ENCODE measurements at places on chromosomes 6 and 20.

DNA sequence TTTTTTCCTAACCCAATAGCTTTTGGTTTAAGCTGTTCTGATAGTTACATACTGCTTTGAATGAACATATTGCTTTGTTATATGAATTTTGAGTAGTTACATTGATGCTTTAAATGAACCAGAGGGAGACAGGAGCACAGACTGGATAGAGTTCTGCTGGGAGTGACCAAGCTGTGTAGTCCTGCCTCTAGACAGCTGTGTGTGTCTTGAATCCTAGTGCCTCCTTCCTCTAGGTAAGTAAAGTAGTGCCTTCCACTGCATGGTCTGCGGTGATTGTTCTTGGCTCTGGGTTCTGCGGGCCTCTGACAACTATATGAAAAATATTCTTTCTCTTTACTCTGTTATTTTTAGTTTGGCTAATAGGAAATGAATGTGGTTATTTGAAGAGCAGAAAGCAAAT lies 46.0 kb upstream of the ADGRG6 start:
- DNase-seq, result no peak

DNA sequence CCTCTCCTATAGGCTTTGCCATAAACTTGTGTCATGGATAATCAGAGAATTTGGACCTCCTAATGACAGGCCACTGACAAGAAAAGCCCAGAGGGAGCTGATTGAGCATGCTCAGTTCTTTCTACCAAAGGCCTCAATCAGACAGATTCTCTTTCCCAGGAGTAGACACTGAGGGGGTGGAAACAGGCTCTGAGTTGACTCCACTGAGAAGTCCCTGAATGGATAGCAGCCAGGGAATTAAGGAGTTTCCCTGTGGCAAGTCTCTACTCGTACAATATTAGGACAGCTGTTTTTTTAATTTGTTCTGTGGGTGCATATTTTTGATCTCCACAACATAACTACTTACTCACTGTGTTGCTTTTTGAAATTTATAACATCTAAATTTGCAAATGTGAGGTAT lies 63.3 kb downstream of the SLC16A10 start:
- DNase-seq, result no peak

DNA sequence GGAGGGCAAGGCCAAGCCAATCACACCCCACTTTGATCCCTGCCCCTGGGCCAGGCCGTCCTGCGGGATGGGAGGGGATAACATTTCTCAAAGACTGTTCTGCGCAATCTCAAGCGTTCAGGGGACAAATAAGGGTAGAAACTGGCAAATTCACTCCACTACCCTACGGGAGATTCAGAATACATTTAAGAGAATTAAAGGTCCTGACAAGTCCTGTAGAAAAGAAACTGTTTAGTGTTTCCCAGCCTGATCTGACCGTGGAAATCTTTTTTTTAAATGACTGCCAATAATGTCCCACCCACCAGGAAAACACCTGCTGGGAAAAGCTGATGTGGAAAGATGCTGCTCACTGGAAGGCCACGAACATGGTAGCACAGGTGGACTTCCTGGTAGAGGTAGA lies 140.6 kb upstream of the RNF24 start:
- no peak for DNase-seq

DNA sequence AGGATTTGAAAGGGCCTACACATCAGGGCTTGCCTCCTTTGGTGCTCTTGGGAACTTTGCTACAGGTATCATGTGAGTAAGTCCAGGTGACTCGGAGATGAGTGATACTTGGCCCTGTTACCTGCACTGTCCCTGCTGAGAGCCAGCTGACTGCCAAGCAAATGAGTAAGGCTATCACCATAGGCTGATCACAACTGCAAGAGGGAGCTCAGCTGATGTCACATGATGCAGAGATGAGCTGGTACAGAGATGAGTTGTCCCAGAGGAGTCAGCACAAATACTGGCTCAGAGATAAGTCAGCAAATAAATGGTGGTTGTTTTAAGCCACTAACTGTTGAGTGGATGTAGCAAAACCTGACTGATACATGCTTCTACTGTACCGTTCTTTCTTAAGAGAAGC lies 41.4 kb downstream of the LAMP5 start:
- DNase-seq, result no peak

- no peak for DNase-seq
These were observed 695.2 kb downstream of the PHF3 start for GRCh38 chr6:64330694-64331307.

- DNase-seq, result no peak
These were observed 12.0 kb downstream of the ZFP64 start for GRCh38 chr20:52179331-52180179.

DNA sequence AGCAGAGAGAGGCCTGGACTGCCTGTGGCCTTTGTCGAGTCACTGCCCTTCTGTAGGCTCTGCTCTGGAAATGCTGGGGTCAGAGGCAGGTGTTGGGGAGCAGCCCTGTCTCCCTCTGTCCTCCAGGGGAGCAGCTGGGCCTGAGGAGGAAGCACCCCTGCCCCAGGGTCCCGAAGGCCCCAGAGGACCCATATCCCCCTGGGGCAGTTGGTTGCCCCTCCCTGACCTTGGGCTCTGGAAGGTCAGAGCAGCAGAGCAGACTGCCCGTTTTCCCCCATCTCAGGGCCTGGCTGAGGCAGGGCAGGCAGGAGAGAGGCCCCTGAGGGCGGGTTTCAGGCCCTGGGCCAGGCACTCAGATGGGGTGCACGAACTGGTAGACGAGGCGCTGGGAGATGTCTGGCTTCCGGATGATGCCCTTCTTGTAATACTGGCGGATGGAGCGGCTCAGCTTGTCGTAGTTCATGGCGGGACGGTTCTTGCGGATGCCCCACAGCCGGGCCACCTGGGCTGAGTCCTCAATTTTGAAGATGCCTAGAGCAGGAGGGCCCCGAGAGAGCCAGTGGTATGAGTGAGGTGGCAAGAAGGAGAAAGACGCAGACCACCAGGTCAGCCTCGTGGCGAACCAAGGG lies 18.1 kb downstream of the SPDEF start:
- DNase-seq, result no peak

DNA sequence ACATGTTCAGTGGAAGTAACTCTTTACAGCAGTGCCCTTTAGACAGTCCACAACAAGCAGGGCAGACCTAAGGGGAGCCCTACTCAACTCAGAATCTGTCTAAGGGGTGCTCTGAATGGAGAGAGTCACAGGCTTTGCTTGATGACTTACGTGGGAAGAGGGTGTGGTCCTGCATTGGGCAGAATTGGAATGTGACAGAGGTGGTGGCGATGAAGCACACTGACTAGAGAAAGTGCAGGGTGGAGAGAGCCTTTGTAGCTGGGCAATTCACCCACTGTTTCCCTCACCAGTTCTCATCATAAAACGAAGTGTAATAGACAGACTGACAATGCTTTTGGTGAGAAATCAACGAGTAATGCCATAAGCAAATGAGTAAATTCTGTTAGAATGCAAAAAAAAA lies 11.2 kb downstream of the TP53INP2 start:
- DNase-seq, result no peak

GRCh38 chr20:328975-329695 lies 3.8 kb downstream of the SOX12 start:
- DNase-seq, result no peak

DNA sequence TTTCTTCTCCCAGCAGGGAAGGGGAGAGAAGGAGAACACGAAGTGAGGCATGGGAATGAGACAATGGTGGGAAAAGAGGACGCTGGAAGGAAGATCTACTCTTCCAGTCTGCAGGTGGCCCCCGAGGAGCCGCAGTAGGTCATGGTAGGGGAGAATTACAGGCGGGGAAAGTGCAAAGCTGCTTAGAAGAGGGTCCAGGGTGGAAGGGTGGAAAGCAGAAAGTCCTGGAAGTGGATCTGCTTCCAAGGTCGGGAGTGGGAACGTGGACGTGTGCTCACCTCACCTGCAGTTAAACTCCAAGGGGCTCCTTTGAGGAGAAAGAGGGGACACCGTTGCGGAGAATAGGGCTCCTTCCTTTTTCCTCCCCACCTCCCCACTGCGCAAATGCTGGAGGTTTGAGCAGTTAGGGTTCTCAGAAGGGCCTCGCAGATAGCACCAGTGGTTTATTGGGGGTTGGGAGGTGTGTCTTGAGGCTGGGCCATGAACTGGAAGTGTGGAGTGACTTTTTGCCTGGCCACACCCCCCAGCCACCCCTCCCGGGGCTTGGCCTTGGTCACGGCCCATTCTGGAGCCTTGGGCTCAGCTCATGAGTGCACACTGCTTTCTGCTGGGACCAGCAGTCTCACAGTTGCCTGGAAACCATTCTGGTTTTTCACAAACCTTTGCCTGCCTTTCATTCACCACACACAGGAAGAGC lies 100.4 kb upstream of the MLN start:
- no peak for DNase-seq

GRCh38 chr6:34476921-34477320 lies 11.0 kb downstream of the PACSIN1 start:
- DNase-seq, result no peak

- DNase-seq, result no peak
These were observed 23.6 kb downstream of the CDC5L start for GRCh38 chr6:44411141-44411540.

DNA sequence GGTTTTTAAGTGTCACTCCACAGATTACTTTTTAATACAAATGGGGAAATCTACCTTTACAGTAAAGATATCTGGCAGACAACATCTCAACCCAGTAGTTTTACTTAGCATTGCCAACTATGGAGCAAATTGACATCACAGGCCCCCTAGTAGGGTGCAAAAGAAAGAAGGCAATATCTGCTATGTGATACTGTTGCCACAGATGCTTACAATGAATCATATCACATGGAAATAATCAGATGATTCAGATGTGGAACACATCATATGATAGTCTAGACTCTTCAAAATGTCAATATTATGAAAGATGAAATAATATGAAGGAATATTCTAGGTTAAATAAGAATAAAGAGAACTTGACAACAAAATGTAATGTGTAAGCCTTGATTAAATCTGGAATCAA lies 322.5 kb downstream of the BMP2 start:
- no peak for DNase-seq

DNA sequence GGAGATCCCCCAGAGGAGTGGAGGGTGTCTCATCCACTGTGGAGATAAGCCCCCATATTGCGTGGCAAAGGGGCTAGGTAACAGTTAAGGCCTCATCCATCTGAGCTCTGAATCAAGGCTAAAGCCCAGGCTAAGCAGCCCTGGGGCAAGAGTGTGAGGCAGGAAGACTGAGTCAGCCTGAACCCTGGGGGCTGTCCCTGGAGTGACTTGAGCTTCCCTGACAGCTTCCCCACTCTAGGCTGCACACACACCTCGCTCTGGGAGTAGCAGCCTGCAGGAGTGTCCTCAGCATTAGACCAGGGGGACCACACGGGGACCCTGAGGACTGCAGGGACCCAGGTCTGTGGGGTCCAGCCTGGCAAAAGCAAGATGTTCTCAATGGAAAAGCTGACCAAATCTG lies 27.9 kb downstream of the UBD start:
- DNase-seq, result no peak

- no peak for DNase-seq
These were observed 149.1 kb downstream of the RIMS1 start for GRCh38 chr6:72035486-72035885.

DNA sequence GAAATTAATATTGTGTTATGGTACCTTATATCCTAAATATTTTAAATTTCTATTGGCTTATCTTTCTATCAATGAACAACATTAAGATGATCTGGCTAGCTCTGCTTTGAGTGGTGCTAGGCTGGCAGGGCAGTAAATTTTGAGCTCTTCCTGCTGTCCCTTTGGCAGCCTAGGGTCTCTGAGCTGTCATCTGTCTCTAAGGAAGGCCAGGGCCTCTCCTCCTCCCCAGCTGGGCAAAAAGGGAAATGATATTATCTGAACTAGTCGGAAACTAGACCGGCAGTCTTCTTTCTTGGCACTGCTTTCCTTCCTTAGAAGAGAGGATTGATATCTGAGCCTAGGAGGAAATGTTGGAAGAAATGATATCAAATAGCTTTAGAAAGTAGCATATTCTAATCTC lies 176.7 kb upstream of the BTBD3 start:
- DNase-seq, result no peak

GRCh38 chr6:89048985-89049384 lies 31.6 kb upstream of the PNRC1 start:
- no peak for DNase-seq

GRCh38 chr6:167452338-167453081 lies 127.6 kb downstream of the TTLL2 start:
- DNase-seq, result no peak

- no peak for DNase-seq
These were observed 51.7 kb downstream of the SLC26A8 start for GRCh38 chr6:35972471-35973367.

- DNase-seq, result no peak
These were observed 6.1 kb upstream of the PKIG start for GRCh38 chr20:44576297-44576696.

DNA sequence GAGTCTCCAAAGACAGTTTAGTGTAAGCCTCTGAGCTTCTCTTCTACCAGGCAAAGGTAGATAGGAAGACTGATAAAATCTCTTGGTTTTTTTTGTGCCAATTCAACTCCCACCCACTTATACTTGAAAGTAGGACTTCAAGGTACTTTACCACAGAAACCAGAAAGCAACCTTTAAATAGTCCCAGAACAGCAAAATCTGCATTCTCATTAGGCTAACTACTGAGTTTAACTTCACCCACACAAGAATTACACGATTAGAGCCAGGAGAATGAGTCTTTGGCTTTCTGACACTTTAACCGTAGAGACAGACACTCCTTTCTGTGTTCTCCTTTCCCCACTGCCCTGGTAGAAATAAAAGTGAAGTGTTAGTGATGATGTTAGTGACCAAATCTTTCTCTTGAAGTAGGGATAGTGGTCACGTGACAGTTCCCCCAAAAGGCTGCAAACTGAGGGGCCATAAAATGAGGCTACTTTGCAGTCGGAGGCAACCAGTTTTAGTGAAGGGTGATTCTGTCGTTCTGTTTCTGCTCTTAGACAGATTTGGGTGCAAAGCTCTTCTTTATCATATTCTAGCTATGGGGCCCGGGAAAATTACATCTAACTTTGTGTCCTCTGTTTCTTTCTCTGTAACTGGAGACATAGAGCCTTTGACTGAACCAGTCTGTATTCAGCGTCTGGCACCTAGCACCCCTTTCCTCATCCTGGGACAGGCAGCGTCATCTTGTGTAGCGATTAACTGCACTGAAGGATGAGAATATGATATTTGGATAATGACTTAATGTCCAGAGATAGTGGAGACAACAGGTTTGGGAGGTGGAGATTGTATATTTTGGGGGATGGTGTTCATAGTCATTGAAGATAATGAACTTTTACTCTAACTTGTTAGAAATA lies 206.4 kb upstream of the CITED2 start:
- DNase-seq, result no peak

GRCh38 chr6:133567636-133568035 lies 321.3 kb upstream of the TCF21 start:
- DNase-seq, result no peak

GRCh38 chr6:25488156-25488555 lies 163.9 kb upstream of the SCGN start:
- DNase-seq, result no peak
